ENCODE measurements at places on chromosomes 2 and 18.
A peak's percentile ranks its signal among the peaks of the same experiment; 100 is the strongest.

DNA sequence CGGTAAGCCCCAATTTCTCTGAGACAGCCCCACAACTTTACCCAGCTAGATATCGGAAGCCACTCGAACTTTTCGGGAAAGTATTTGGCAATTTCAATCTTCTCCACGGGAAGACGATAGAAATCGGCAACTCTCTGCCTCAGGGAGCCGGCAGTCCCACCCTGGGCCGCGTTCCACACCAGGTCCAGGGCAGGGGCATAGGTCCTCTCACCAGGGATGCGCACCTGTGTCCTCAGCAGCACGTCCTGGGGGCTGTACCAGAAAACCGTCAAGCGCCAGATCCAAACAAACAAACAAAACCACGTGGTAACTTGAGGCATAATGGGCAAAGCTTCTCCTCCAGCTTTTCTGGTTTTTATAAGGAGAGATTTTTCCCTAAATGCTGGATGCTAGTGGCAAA is 80.9 kb downstream of the USP40 start:
- no peak for DNase-seq

DNA sequence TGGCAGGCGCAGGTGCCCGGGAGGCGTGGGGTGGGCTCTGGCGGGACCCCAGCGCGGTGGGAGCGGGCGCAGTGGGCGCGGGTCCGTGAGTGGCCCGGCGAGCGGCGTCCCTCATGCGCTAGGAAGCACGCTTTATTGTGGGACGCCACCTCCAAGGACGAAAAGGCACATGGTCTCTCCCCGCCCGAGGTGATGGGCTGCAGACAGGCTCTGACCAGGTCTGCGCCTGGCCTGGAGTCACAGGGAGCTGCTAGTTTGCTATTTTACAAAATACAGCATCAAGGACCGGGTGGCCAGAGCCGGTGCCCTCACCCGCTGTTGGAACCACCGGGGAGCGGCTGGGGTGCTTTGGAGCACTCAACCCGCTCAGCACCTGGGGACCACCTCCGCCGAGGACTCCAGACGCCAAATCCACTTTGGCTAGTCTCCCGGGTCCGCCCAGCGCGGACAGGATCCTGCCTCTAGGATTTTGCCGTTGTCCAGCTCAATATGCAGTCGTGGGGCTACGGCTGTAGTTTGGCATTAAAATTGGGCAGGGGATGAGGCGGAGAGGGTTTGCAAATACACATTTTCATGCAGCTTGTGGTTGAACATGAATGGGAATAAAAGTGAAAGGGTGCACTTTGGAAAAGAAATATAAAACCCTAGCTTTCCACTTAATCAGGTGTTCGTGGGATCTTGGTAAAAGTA is 65.4 kb downstream of the LRRFIP1 start:
- no peak for DNase-seq

DNA sequence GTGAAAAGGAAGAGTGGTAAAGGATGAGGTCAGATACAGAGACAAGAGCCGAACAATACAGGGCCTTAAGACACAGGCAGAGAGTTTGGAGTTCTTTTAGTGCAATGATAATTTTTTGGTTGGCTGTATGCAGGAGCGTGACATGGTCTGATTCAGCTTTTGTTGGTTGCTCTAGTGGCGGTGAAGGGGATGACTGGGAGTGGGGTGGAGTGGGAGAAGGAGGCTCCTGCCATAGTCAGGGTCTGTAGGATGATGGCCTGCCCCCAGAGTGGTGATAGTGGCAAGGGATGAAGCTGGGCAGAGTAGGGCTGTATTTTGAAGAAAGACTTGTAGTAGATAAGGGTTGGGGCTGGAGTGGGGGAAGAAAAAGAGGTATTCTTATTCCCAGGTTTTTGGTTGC is 306.6 kb upstream of the VWC2L start:
- DNase-seq: no peak

DNA sequence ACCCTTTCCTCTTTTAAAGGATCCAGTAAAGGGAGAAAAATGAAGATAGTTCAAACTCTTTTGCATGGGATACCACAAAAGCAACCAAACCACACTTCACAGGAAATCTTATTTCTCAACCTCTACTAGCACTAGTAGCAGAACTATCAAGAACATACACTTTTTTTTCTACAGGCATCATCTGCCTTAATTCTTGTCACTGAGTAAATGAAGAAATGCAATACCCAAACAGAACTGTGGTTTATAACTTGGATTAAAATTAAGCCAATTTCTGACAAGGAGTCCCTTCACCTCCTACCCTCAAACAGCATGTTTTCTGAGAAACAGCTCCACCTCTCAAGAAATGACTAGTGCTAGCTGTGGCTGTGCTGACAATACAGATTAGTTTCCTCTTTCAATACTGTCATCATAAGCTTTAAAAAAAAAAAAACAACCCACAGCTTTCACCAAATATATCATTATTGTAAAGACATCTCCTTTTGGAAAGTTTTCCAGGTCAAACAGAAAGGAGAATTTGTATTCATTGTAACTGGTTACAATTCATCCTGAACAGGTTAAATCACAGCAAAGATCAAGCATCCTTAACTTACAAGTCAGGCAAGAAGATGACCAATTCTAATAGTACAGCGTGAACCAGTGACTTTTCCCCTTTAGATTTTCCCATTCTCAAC is 44.4 kb downstream of the PTPN2 start:
- no peak for DNase-seq

GRCh38 chr2:100163605-100164004 is 21.2 kb upstream of the AFF3 start:
- no peak for DNase-seq

- DNase-seq: no peak
These were observed 412.5 kb downstream of the LRATD1 start for GRCh38 chr2:15045054-15045453.

- DNase-seq: no peak
These were observed 17.5 kb upstream of the CCL20 start for GRCh38 chr2:227796045-227796711.

DNA sequence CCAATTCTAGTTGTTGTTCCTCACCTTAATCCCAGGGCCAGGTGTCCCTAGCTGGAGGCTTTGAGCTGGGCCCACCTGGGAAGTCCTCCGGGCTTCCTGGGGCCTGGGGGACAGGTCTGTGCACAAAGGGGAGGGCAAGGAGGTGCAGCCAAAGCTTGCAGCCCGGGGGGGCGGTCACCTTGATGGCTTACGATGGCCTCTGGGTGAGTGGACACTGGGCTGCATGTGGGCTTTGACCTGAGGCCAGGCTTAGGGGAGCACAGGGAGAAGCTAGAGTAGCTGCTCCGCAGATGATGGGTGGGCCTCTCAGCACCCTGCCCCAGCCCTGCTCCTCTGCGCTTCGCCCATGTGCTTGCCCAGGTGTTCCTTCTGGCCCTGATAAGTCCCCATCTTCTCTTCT is 41.8 kb upstream of the HAAO start:
- no peak for DNase-seq

DNA sequence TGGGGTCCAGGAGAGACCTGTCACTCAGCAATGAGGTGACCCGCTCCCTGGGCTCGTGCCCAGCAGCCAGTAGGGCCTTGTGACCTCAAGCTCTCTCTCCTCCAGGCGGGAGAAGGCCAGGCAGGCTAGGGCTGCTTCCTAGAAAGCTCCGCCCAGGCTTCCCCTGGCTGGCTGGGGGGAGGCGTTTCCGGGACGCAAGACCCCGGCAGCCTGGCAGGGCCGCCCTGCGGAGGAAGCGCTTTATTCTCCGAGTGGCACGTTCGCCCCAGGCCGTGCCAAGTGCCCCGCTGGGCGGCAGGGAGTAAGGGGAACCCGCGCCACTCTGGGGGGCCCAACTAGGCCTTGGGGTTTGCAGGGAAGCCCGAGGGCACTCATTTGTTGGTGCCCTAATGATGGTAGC is 21.2 kb upstream of the EPAS1 start:
- no peak for DNase-seq

DNA sequence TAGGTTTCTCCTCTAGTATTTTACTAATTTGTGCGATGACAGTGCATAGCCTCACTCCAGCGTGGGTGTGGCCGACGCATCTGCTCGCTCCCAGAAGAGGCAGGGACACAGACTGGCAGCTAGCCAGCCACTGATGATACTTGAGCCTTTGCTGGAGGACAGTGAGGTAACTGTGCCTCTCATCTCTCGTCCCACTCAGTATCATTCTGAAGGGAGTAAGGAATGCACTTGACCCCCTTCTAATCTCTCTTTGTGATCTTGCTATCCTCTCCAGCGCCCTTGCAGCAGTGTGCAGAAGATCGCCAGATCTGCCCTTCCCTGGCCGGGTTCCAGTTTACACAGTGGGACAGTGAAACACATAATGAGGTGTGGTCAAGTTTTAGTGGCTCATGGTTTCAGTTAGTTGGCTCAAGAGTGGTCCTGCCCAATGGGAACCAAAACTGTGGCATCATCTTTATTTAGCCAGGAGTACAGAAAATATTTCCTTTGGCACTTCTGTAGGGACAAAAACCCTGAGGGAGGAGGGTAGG is 17.5 kb downstream of the NCAPH start:
- DNase-seq: no peak

GRCh38 chr2:62045017-62045543 is 139.6 kb downstream of the COMMD1 start:
- DNase-seq: no peak

DNA sequence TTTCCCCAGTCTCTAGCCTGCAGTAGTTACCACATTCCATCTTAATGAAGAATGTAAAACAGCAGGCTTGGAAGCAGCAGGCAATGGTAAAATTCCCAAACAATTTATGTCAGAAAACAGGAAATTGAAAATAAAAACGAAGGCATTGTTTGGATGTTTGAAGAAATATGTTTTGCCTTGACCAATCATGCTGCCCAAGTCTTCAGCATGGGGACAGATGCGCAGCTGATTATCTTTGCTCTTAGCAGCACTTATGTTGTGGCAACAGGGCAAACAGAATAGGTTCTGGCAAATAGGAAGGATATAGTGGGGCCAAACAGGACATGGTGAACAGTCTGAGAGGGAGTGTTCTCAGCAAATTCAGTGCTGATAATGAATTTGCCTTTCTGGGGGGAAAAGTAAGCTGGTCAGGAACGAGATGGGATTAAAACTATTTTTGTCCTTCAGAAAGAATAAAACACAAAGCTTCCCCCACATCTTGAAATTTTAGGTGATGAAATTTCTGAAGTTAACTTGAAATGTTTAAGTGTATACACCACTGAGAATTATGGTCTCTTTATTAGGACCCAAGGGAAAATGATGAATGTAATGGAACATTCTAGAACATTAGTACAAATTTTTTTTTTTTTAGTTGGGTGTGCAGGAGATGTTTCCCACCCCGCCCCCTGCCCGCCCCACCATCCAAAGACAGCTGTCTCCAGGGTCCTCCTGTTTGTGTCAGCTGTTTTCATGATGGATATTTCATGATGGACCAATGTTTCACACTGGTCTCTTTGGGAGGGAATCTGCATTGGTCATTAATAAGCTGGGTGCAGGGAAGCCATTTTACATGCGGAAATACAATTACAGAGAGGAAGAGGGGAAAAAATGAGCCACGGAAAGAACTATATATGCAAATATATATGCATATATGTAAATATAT is 239.5 kb upstream of the REV1 start:
- DNase-seq: no peak

GRCh38 chr2:16102358-16102975 is 162.1 kb downstream of the MYCN start:
- DNase-seq: no peak

- peak; percentile 43 for DNase-seq
These were observed 206.7 kb downstream of the SH3RF3 start for GRCh38 chr2:109335631-109336176.

DNA sequence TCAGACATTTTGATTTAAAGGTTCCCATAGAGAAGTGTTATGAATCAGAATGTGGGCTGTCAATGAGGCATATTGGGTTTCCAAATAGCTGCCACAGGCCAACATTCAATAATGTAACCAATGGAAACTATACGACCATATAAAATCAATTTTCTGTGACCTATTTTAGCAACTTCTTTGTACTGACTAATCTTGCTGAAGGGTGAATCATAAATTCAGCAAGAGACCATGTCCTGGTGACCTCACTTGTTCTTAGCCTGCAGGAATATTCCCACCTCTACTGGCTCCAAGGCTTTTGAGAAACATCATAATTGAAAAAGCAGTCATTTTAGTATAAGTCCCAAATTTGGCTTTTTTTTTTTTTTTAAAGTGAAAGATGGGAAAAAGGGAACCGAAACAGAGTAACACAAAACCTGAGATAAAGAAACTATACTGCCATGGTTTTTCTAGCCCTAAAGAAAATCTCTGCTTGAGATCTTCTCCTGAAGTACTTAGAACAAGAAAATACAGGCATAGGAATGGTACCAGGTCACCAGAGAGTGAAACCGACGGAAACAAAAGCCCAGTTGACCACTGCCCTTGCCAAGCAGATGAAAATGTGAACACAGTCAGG is 32.1 kb downstream of the PLEKHM3 start:
- peak; percentile 41 for DNase-seq

DNA sequence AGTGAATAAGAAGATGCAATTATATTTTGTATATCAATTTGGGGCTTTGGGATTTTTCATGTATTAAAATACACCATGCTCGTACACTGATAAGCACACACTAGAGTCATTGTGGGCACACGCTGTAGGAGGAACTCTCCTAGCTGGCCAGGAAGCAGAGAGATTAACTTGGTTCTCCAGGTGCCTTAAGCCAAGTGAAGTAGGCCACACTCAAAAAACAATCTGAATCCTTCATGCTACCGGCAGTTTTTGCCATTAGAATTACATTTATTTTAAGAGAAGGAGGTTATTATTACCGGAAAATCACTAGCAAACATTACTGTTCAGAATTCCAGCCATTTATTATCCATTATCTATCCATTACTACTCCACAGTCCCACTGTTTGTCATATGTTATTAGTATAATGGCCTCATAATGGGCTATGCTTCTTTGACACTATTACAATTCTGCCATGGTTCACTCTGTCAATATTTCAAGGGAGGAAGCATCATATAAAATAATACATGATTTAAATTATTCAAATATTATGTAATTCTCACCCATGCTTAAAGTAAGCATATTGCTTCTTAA is 214.4 kb downstream of the L3MBTL4 start:
- no peak for DNase-seq

DNA sequence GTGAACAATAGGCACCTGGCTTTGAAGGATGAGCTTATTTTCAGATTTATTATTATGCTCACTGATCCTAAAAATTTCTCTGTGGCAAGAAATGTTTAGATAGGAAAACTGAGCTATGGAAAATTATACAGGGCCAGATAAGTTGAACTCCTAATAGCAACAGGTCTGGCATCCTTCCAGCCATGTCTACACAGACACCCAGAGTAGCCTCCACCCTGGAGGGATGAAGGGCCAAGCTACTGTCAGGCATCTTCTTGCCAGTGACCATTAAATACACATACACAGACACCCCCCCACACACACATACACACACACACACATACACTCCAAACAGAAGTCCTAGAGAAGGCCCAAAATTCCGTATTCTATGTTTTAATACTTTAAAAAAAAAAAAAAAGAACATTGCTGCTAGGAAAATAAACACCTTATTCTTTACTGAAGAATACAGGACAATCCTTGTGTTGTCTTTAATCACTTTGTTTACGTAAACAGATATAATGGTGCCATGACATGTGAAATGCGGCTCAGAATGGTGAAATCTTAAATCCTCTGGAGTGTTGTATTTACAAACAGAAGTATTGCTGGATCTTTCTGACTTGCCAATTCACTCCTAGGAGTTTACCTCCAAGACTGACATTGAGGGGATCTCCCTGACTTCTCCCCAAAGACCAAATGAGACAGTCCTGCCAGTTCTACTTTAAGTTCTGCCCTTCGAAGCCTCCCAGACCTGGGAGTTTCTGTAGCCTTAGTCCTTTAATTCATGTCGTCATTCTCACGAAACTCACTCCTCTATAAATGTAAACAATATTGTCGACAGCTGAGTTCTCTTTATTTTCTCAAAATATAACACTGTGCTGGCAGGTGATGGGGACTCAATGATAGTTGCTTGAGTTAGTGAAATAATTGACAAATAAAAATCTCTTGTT is 163.1 kb downstream of the ANTXR1 start:
- DNase-seq: no peak

- peak; percentile 96 for DNase-seq
These were observed 64.0 kb upstream of the ZNF516 start for GRCh38 chr18:76558881-76559667.

All from RCC 7860 (cell line).